ENCODE measurements at places on chromosomes 7 and 10. TPM values are rescaled to one million over a fixed set of nuclear protein-coding genes. Genes with fewer than 3 reads are reported as not detected.

The CSTF2T gene
- polyA plus RNA-seq, result 26.9 TPM

The HOXA7 gene
- 0.53 TPM for polyA plus RNA-seq

GRCh38 chr10:128025951-128026350 lies 100.3 kb downstream of the MKI67 start:
- no peaks in the 10 kb centered on the region for H3K27me3 ChIP-seq
- DNase-seq, result no peak
- H3K4me1 ChIP-seq, result no peaks in the 10 kb centered on the region
- H3K27ac ChIP-seq, result no peak overlapping the region
- no peaks in the 10 kb centered on the region for H3K36me3 ChIP-seq

DNA sequence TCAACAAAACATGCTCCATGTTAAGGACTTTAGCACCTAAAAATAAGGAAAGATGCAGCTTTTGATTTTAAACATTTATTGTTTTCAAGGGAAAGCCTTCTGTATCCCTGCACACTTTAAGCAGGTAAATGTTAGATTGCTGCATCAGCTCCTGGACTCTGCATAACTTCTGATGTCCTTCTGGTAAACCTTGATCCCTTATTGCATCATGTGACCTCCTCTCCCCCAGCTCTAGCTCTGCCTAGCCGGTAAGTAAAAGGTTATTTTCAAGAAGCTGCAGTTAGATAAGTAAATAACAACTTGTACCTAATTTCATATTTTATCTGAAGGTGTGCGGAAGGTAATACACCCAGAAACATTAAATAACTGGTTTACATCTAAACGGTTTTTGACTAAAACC lies 37.5 kb downstream of the PDK4 start:
- peaks cover 6% of the 10 kb centered on the region for H3K4me1 ChIP-seq
- no peak overlapping the region for H3K4me3 ChIP-seq
- H3K36me3 ChIP-seq, result no peaks in the 10 kb centered on the region
- no peak for DNase-seq

DNA sequence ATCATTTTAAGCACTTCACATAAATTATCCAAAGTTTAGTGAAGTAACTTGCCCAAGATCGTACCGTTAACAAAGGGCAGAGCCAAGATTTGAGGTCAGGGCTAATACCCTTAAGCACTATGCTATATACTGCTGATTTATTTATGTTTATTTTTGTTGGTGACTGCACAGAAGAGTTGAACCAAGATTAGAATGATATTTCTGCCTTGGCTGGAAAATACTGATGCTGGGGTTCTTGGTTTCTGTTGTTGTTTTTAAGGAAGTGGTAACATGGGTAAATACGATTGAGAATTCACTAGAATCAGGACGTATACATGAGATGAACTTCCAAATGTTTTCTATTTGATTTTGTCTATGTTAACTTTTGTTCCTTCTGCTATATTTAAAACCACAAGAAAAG lies 9.3 kb downstream of the ADD3 start:
- H3K27me3 ChIP-seq, result no peaks in the 10 kb centered on the region
- no peak overlapping the region for H3K27ac ChIP-seq
- no peak for DNase-seq
- H3K36me3 ChIP-seq, result no peaks in the 10 kb centered on the region

GRCh38 chr10:18561861-18562551 lies 89.4 kb downstream of the NSUN6 start:
- H3K36me3 ChIP-seq, result no peaks in the 10 kb centered on the region
- no peaks in the 10 kb centered on the region for H3K27me3 ChIP-seq
- no peak for DNase-seq
- H3K27ac ChIP-seq, result no peak overlapping the region
- H3K4me3 ChIP-seq, result no peak overlapping the region
- no peaks in the 10 kb centered on the region for H3K4me1 ChIP-seq

The UPK3B gene
- 0.78 TPM for polyA plus RNA-seq

DNA sequence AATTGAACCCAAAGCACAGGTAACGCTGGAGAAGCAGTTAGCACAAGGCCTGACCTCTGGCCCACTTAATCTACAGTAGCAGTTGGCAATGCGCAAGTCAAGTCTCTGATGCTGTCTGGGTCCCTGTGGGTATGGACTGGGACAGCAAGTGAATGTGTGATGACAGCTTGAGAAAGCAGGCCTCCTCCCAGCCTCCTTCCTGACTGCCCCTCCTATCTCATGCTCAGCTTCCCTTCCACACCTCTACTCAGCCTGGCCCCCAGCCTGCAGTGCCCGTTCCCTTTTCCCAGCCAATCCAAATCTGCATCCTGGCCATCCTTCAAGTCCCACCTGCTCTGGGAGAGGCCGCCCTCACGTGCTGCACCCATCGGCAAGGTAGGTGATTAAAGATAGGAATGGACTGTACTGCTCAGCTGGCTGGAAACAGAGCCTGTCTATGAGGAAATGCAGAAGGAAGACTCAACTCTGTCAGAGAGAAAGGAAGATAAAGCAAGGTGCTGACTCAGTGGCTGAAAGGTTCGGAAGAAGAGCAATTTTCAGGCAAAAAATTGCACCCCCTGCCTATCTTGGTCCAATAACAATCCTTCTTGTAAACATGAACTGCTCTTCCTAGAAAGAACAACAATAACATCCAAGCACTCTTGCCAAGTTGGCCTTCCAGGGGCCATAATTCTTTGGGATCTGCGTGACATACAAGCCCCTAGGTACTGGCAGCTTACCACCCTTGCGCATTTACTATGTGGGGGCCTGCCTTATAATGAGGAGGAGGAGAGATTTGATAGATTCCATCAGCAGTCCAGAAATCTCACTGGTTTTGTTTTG lies 16.6 kb upstream of the FGFR2 start:
- no peaks in the 10 kb centered on the region for H3K4me1 ChIP-seq
- no peaks in the 10 kb centered on the region for H3K27me3 ChIP-seq
- H3K4me3 ChIP-seq, result no peak overlapping the region
- DNase-seq, result no peak
- no peak overlapping the region for H3K27ac ChIP-seq
- H3K36me3 ChIP-seq, result no peaks in the 10 kb centered on the region

The GIMAP5 gene
- 39.7 TPM for polyA plus RNA-seq

The VAX1 gene
- polyA plus RNA-seq, result not detected

GRCh38 chr10:14063531-14064285 lies 267.0 kb downstream of the FRMD4A start:
- no peaks in the 10 kb centered on the region for H3K4me1 ChIP-seq
- H3K36me3 ChIP-seq, result no peaks in the 10 kb centered on the region
- H3K27me3 ChIP-seq, result no peaks in the 10 kb centered on the region
- no peak overlapping the region for H3K27ac ChIP-seq
- DNase-seq, result no peak

The PAX4 gene
- not detected for polyA plus RNA-seq

The TMEM176B gene
- 109 TPM for polyA plus RNA-seq

The UNC5B gene
- 2.7 TPM for polyA plus RNA-seq

Measured in ovary (tissue), 10 donors.